ENCODE measurements at places on chromosomes 6 and 20.

- DNase-seq: no peak
Measured at GRCh38 chr6:48714250-48714649, 603.3 kb upstream of the PTCHD4 start.

GRCh38 chr6:147382945-147383554 lies 125.4 kb upstream of the SAMD5 start:
- DNase-seq: no peak

DNA sequence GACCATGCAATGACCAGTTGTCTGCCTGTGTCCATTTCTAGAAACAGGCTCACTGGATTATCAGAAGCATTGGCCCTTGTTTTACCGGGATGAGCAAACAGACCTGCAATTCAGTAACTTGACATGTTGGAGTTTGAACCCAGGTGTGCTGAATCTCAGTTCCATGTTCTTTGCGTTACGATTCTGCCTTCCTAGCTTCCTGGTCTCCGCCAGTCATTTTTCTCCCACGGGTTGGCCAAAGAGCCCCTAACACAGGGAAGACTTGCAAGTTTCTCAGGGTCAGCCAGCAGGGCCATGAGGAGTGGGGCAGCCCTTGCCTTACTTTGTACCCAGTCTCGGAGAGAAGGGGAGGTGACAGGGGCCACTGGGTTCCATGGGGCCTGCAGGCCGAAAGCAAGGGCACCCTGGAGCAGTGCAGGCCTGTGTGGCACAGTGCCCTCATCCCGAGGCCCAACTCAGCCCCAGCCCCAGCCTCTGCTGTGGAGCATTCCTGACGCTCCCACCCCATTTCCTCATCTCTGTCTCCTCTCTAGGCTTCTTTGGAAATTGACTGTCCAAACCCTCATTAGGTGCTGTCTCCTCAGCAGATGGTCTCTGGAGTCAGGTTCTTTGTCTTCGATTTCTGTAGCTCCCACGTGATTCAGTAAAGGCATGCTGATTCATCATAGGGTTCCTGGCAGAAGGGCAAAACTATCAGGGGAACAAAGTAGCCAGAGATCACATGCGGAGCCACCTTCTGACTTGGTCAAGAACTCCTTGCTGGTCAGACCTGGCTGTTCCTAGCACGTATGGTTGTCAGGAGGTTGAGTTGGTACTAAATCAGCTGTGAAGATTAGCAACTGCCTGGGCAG lies 23.6 kb downstream of the CDS2 start:
- DNase-seq: no peak

DNA sequence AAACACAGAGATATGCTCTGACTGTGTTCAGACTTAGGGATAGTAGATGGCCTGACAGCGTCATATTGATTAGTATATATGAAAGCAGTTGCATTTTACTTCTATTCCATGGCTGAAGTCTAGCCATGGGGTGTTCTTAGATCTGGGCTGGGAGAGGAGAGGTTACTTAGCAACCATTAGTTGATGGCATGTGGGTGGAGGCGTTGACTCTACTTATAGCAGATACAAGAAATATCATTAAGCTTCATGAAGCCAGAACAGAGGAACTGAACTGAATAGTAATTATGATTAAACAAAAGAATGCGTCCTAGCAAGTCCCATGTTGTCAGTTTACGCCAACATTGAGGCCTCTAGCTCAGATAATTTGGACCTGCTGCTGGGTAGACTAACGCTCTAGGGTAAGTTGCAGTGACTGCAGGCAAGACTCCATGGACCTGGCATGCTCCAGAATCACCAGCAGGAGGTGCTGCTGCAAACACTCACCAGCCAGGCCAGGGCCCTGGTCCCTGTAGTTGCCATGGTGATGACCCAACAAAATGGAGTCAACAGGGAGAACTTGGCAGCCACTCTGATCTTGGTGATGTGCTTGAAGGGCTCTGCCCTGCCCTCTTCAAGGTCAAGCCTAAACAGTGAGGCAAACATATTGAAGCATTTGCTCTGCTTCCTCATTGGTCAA lies 477.3 kb downstream of the PREX1 start:
- DNase-seq: no peak

- no peak for DNase-seq
Measured at GRCh38 chr6:32151863-32152768, at the start of gene PRRT1. Gene PRRT1, minus strand, starts transcription at chr6:32151939. Its CDS starts 112 bp downstream, at chr6:32151827.

DNA sequence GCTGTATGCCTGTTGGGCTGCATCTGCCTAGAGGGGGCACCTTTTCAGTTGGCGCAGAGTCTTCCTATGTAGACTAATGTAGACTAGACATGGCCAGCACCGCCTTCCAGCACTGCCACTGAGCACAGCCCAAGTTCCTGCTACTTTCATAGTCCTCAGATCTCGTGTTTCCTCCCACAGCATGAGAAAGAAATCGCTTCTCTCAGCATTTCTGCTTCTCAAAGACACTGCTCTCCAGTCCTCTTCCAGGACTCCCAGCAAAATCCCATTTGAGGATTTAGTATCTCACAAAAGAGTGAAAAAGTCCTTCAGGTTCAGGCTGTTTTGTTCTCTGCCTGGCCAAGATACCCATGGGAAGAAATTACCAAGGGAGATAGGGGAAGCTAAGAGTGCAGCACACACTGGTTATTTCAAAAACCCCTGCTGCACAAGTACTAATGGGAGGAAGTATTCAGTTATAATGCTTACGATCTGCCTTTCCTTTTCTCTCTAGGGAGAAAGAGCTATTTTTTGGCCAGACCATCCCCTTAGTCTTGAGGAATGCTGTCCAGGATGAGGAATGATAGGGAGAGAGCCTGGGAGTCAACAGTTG lies 35.7 kb downstream of the OGFRL1 start:
- no peak for DNase-seq

- no peak for DNase-seq
Measured at GRCh38 chr6:1745814-1746213, 136.1 kb downstream of the FOXC1 start.

- DNase-seq: no peak
Measured at GRCh38 chr6:19988555-19988954, 151.4 kb downstream of the ID4 start.

GRCh38 chr6:72035966-72036365 lies 149.6 kb downstream of the RIMS1 start:
- DNase-seq: no peak

DNA sequence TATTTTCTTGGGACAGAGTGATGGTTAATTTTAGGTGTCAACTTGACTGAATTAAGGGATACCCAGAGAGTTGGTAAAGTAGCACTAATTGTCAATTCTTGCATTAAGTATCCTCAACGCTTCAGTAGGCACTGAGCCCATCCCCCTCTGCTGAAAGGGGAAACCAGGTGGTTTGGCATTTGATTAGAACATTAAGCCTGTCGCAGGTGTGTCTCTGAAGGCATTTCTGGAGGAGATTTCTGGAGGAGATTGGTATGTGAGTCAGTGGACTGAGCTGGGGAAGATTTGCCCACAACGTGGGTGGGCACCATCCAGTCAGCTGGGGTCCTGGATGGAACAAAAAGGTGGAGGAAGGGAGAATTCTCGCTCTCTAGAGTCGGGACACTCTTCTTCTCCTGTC lies 119.8 kb downstream of the RFX6 start:
- no peak for DNase-seq

GRCh38 chr6:19354181-19354580 lies 483.0 kb upstream of the ID4 start:
- no peak for DNase-seq

- DNase-seq: no peak
Measured at GRCh38 chr20:35327074-35327976, 35.1 kb upstream of the FAM83C start.

DNA sequence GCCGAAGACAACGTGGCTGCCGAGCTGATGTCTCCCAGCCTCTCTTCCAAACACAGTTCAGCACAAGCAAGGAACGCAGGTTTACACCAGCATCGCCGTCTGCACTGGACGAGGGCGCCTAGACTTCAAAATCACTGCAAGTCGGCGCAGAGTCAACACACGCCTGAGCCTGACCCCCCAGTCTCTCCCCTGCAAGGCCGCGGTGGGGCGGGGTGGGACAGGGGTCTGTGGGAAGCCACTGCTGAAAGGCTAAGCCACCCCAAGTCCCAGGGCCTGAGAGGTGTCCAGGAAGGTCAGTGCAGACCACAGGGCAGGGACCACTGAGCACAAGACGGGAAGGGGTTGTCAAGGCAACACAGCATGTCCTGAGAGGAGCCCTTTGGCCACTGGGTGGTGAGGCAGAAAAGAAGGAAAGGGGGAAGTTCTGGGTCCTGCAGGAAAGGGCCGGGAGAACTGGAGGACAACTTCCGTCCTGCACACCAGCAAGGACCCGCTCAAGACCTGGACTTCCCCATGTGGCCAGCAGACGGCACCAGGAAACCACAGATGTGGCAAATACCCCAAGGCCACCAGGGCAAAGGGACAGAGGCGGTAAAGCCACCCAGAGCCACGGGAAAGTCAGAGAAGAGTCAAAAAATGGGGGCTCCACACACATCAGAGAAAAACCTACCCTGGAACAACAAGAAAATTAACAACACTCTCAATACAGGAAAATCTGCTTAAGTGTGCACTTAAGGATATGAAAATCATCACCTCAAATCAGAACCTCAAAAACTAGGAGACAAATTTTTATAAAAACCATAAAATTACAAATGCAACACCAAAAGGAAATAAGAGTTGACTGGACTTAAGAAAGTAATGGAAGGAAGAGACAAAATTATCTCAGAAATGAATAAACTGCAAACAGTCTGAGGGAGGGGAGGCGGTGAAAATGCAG lies 84.8 kb downstream of the TAF4 start:
- DNase-seq: no peak

DNA sequence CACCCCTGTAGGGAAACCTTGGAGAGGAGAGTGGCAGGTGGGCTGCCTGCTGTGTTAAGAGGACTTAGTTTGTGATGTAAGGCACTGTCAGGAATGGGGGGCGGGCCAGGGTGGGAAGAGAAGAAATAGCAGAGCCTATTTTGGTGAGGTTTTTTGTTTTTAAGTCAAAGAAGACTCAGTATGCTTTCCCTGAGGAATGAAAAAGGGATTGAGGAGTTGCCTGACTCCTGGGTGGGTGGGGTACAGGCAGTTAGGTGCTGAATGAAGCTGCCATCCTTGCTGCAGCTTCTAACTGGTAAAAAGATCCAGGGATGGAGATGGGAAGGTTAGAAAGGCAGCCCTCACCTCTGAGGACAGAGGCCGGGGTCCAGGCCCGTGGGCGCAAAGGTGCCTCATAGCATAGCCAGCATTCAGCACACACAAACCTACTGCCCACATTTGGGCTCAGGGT lies 37.9 kb downstream of the PLCG1 start:
- DNase-seq: no peak

- no peak for DNase-seq
Measured at GRCh38 chr6:11015102-11015501, 29.0 kb downstream of the ELOVL2 start.

DNA sequence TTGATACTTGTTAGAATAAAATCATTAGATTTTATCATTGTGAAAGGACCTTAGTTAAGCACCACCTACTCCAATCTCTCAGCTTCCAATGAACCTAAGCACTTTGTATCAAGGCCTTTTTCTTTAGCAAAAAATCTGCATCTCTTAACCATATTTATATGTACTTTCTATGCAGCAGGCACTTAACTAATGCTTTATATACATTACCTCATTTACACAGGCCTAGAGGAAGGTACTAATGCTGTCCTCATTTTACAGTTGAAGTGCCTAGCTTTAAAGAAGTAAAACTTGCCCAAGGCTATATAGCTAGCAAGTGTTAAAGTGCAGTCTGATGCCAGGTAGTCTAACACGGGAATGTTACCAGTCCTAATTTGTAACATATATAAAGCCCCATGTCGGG lies 14.0 kb downstream of the MAP3K7 start:
- no peak for DNase-seq

DNA sequence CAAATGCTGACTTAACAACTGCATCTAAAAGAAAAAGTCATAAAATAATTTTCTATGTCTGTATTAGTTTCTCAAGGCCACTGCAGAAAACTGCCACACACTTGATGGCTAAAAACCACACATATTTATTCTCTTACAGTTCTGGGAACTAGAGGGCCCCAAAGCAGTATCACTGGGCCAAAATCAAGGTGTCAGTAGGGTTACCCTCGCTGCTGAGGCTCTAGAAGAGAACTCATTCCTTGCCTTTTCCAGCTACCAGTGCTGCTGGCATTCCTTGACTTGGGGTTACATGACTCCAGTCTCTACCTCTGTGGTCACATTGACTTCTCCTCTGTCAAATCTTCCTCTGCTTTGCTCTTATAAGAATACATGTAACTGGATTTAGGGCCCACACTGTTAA lies 124.6 kb upstream of the THEMIS start:
- DNase-seq: no peak

- peak; percentile 31 for DNase-seq
Measured at GRCh38 chr20:37392441-37393195, 46.7 kb downstream of the SRC start.

DNA sequence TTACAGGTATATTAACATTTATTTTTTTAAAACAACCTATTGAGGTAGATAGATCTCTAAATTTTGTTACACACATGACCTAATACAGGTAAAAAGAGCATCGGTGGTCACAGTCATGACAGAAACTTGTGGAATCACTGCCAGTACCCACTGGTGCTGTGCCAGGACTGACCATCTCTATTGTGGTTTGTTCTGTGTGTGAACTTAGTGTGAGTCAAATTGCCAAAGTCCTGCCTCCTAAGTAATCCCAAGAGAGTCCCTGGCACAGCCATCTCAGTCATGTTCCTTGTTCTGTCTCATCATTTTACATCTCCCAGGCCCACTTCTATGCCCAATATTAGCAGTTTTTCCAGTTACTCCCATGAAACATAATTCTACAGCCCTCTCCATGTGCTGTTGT lies 21.4 kb downstream of the GSTA2 start:
- DNase-seq: no peak

GRCh38 chr6:155142168-155143028 lies 121.4 kb upstream of the CLDN20 start:
- DNase-seq: no peak

DNA sequence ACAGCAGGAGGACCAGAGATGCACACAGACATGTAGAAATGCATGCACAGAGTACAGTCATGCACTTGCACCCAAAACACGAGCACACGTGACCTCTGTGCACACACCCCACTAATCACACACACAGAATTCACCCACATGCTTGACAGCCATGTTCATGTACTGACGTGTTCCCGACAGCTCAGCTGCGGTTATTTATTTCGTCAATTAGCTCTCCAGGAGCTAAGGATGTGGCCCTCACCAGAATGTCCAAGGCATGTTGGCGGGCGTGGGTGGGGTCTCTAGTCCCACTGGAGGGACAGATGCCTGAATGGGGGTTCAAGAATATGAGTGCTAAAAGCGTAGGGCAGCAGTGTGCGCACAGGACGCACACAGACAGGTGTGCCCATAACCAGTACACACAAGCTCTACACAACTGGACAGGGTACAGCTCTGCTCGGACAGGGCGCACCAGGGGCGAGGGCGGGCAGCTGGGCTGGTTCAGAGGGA lies 571 bp upstream of the PRPF6 start:
- peak; percentile 42 for DNase-seq

Data from activated naive CD8-positive, alpha-beta T cell treated with anti-CD3 and anti-CD28 coated beads, Interleukin-2, amount 50 U/mL, for 24 hours (primary cell).